ENCODE measurements at places on chromosomes 4 and X. TPM values are rescaled to one million over a fixed set of nuclear protein-coding genes. Genes with fewer than 3 reads are reported as not detected.

GRCh38 chr4:149825336-149825735 lies 9.7 kb upstream of the IQCM start:
- no peak for DNase-seq

- peak; percentile 21 for DNase-seq
These were observed 568 bp downstream of the FHDC1 start for GRCh38 chr4:152936446-152937335.

DNA sequence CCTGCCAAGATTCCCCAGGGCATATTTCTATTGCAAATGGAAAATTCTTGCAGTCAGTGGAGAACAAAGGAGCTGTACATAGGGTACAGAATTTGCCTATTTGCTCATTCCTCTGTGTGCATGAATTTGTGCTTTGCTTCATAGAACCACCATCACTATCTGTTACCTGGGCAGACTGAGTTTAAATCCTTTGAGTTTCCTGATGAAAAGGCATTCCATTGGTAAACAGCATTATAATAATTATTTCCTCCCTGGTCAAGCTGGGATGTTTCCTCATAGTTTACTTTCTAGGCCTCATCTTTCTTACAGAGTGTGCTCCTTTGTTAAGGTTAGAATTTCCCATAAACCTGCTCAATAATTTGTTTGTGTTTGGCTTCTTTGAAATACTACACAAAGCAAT lies 809 bp upstream of the SLC6A14 start:
- no peak for DNase-seq

DNA sequence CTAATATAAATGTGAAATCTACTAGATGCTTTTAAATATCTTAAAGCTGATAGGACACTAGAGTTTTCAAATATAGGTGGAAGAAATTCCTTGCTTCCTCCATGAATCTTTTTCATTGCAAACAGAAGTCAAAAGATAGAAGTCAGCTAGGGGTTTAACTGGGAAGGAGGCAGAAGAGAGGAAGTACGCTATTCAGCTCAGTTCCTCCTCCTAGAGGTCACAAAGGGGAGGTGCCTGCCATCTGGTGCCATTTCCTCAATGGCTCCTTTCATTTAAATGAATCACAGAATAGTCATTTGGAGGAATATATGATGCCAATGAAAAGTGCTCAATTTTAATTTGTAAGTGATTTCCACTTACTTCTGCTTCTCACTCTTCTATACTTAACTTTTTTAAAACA lies 8.5 kb downstream of the COL25A1 start:
- DNase-seq: peak; percentile 9

Gene FABP2
- total RNA-seq: not detected

Gene RASL11B
- 0.14 TPM for total RNA-seq

Gene SPATA4
- total RNA-seq: not detected

Gene LGI2
- total RNA-seq: not detected

Data from activated naive CD8-positive, alpha-beta T cell treated with anti-CD3 and anti-CD28 coated beads for 36 hours (primary cell).